ENCODE measurements at places on chromosomes 2 and 18.

- DNase-seq = no peak
These were observed 42.8 kb downstream of the KLHL14 start for GRCh38 chr18:32730068-32730467.

GRCh38 chr18:48948112-48949049 is 2.4 kb downstream of the SMAD7 start:
- peak; percentile 35 for DNase-seq

DNA sequence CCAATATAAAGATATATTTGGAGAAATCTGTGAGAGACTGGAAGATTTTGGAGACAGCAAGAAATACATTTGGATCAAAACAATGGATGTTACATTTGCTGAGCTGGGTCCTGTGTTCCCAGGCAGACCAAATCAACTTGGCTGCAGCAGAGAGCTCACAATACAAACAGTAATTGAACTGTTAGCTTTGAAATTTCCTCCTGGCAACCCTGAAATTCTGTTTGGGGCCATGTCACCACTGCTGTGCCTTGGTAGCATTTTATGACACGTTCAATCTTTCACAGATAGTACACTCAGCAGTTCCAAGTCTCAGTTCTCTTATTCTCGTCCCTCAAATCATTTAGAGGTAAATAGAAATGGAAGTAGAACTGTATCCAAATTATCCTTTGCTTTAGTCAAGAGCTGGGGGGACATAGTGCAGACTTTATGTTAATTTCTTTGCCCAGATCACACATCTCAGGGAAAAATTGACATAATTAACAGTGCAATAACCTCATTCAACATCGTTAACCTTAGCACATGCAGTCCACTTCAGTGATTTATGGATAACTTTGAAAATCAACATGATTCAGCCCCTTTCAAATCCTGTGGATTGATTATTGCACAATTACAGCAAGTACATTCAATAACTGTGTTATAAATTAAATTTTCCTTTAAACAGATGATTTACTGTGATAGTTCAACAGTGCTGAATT is 277.4 kb upstream of the MC4R start:
- no peak for DNase-seq

DNA sequence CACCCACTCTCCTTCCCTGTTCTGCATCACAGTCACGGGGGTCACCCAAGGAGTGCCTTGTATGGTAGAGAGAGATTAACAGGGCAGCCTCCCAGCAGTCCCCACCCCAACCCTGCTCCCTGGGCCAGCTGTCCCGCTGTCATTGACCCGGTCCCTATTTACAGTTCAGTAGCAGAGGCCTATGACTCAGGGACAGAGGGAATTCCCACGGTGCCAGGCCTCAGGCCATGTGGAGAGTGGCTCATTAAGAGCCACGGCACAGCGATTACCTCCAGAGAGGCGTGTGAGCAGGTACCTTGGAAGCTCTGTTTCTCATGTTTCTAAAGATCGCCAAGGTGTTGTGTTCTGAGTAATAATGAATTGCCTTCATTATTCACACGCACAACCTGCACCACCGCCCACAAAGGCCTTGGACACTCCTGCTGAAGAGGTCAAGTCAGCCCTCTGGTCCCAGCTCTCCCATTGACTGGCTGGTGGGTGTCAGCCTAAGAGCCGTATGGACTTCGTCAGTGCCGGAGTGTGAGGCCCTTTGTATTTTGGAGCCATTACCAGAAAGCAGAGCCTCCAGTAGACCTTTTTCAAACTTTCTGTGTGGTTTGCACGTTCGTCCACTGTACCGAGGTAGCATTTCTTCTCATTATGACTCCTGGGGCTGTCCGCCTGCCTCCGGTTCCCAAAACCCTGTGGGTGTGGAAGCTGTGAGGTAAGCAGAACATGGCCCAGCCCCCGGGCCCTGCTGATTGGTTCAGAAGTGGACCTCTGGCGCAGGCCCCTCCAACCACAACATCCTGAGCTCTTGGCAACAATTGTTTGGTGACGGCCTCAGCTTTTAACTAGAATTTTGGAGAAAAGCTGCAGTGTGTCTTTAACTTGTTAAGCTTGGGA is 47.0 kb downstream of the SERTAD2 start:
- DNase-seq = peak; percentile 88

- no peak for DNase-seq
These were observed 221.1 kb upstream of the SMAD2 start for GRCh38 chr18:48151421-48152065.

- DNase-seq = no peak
These were observed 653.3 kb upstream of the PKDCC start for GRCh38 chr2:41394541-41394940.

DNA sequence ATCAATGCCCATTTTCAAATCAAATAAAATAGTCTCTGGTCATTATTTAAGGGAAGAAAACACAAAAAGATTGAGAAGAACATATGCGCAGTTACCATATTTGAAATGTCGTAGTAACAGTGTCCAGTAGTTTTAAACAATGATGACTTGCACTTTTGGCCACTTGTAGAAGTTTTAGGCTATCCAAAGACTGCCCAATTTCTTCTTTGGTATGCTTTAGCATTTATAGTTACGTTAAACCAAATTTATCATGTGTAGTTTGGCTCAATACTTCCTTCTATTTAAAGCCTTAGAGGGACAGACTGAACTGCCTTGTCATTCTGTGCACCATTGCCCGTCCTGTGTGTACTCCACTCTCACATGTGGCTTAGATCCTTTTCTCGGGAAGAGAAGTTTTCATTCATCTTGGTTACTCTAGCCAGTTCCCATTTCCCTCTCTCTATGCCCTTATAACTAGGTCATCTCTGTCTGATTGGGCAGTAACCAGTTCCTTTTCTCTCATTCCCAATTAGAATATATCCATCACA is 84.8 kb upstream of the TTN start:
- no peak for DNase-seq

GRCh38 chr2:98761267-98761781 is 30.4 kb upstream of the MGAT4A start:
- peak; percentile 68 for DNase-seq

DNA sequence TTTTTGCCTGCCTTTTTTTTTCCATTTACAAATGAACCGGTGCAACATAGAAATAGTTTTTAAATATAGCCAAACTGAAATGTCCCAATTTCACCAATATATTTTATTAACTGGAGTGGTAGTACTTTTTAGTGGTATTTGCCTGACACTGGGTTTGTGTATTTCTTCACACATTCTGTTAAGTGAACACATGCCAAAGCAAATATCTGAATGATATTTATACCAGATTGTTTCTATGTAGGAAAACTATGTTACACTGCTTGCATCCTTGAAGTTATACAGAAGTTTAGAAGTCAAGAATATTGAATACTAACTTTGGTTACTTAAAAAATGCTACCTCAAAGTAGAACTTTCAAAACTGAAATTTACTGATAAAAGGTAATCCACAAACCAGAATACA is 19.4 kb upstream of the ITPRID2 start:
- no peak for DNase-seq

- no peak for DNase-seq
These were observed 4.8 kb downstream of the GCFC2 start for GRCh38 chr2:75705921-75706320.

DNA sequence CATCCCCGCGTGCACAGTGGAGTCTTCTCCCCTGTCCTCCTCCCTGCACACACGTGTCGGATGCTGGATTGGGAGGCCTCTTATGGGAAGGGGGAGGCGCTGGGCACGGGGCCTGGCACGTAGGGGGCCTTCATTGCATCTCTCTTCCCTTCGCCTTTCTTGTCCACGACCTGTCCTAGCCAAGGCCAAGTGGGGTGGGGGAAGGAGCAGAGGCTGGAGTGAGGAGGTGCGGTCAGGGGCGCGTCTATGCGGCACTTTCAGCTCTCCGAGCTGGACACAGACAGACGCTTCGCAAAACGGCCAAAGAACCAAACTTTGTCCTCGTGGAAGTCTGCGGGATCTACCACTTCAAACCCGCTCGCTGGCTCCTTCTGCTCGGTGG is 13.4 kb downstream of the ALPG start:
- DNase-seq = no peak

GRCh38 chr18:33673689-33674088 is 95.7 kb downstream of the ASXL3 start:
- DNase-seq = no peak

DNA sequence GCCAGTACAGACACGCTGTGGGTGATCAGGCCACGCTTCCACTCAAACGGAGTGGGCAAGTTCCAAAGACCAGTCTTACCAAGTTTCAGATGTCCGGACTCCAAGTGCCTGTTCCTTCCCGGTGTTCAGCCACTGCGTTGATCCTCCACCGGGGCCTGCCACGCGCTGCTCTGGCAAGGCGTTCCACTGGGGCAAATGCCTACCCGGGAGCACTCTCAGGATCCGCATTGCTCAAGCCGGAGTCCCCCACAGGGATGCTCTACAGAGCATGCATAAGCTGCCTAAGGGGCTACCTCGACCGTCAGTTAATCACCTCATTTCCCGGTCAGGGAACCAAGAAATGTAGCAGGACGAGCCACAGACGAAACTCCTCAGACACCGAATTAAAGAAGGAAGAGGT is 37.0 kb upstream of the CLASP1 start:
- no peak for DNase-seq

GRCh38 chr18:24259869-24260641 is 121.2 kb downstream of the CABYR start:
- no peak for DNase-seq

DNA sequence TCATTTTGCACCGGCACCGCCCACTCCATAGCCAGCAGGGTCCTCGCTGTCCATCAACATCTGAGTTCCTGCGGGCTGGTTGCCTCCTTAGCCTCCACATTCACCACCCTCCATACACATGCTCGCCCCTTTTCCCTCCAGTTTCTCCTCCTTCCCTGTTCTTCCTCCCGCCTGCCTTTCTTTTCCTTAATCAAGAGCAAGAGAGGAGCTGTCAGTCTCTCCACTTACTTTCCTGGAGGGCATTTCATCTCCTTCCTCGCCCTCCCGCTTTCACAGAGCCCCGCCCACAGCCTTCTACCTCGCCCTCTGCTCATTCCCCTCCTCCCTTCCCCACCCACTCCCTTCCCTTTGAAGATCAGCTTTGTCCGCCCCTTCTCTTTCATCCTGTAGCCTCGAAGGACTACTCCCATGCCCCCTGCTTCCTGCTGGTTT is 13.8 kb upstream of the ZBTB7C start:
- no peak for DNase-seq

GRCh38 chr2:109256111-109256510 is 127.1 kb downstream of the SH3RF3 start:
- DNase-seq = no peak

GRCh38 chr2:30034052-30034775 is 112.6 kb upstream of the YPEL5 start:
- no peak for DNase-seq

GRCh38 chr2:134603966-134604365 is 114.8 kb downstream of the TMEM163 start:
- no peak for DNase-seq

DNA sequence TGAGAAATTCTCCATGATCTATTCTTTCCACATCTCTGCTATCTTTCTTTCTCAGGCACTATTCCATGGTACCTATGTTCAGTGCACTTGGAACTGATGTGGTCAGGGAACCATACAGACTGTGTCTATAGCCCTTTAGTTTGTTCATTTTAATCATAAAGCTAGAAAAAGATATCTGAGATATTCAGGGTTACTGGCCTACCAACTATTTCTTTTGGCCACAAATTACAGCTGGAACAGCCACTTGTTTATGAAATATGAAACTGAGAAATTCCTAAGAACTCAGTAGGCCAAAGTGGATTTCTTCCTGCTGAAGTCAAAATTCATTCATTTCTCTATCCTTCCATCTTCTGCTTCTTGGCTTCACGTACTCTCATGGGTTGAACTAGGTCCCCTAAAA is 22.8 kb upstream of the LYPD1 start:
- DNase-seq = no peak

GRCh38 chr2:25030702-25031101 is 11.2 kb upstream of the EFR3B start:
- DNase-seq = no peak

GRCh38 chr2:46045888-46046287 is 251.3 kb upstream of the EPAS1 start:
- no peak for DNase-seq

GRCh38 chr2:45860136-45861121 is 209.0 kb downstream of the PRKCE start:
- DNase-seq = no peak

GRCh38 chr2:215828528-215829184 is 184.7 kb downstream of the MREG start:
- DNase-seq = no peak

GRCh38 chr18:48295586-48296311 is 113.4 kb downstream of the ZBTB7C start:
- no peak for DNase-seq

GRCh38 chr2:33777786-33778185 is 178.7 kb upstream of the FAM98A start:
- DNase-seq = no peak

DNA sequence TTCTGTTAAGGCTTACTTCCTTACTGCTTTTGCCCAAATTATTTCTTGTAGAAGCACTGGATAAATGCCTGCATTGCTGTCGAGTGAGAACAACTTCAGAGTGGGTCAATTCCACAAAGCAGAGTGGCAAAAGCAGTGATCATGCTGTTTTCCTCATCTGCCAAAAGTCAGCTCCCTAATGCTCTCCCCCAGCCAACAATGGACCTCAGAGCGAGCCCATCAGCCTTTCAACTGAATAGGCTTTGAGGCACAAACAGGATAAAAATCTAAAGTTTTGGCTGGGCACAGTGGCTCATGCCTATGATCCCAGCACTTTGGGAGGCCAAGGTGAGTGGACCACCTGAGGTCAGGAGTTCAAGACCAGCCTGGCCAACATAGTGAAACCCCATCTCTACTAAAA is 222.7 kb downstream of the TCF4 start:
- DNase-seq = no peak

GRCh38 chr18:50742952-50743351 is 76.9 kb downstream of the MRO start:
- DNase-seq = no peak

DNA sequence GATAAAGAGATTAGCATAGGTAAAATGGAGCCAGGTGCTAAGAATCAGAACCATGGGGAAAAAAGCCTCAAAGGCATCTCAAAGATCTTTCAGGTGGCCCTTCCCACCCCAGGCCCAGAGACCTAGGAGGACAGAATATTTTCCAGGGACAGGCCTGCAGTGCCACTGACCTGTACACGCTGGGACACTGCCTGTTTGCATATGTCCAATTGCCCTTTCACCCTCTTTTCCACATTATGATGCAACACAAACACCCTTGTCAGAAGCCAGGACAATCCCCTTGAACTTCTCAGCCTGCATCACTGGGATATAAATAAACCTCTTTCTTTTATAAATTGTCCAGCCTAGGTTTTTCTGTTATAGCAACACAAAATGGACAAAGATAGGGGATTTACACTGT is 419.1 kb downstream of the TRIB2 start:
- no peak for DNase-seq

DNA sequence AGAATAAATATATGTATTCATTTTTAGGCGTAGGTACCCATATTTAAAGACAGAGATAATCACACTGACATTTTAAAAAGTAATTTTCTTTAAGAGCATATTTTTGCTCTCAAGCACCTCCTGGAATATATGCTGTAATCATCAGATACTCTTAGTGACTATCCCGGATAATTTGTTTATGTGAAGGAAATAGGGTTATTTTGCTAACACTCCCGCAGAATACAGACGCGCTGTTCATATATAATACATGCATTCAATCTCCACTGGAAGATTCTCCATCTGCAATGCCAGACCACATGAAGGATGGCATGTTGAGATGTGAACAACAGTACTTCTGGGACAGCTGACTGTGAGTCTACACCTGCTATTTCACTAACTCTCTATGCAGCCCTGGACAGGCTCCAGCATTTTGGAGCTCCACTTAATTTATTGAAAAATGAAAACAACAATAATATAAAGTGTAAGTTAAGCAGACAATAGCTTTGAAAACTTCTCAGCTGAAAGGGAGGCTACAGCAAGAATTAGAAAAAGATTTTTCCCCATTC is 430.6 kb downstream of the TMX3 start:
- DNase-seq = no peak

GRCh38 chr2:230124235-230124634 is 55.5 kb upstream of the SLC16A14 start:
- no peak for DNase-seq

All from stimulated activated naive CD4-positive, alpha-beta T cell treated with Interleukin-2 at 50 U/mL for 16 hours (primary cell).